Neural crest cell (in vitro differentiated cells): ENCODE measurements at places on chromosomes 2 and 18. TPM values are rescaled to one million over a fixed set of nuclear protein-coding genes. Genes with fewer than 3 reads are reported as not detected.

DNA sequence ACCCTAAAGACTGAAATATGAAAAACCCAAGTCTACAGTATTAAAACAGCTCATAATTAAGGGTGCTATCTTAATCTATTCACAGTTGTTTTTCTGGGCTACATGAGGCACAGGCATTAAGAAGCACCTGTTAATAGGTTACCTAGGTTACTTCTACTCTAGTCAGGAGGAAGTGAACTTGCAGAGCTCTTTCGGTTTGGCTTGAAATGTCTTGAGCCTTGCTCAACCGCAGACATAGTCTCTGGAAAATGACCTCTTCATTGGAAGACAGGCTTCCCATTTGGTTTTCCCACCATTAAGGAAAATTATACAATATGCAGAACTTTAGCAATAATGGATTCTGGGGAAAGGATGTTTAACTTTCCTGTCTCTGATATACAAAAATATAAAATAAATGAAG, 142.3 kb upstream of the KCNJ3 start:
- no peak for DNase-seq

- no peak for DNase-seq
These were observed 14.6 kb upstream of the LTBP1 start for GRCh38 chr2:32931945-32932709.

GRCh38 chr2:3958969-3959368, 255.6 kb downstream of the DCDC2C start:
- DNase-seq = no peak

Gene FBXO36
- total RNA-seq = 3.2 and 3.5 TPM in 2 replicates
